Stimulated activated CD4-positive, alpha-beta T cell treated with anti-CD3 and anti-CD28 coated beads, TNF-alpha, amount 100 ng/mL, for 1 hour (primary cell): ENCODE measurements at places on chromosomes 3 and 15.

- no peak for DNase-seq
These were observed 100.6 kb downstream of the LPP start for GRCh38 chr3:188254520-188255070.

GRCh38 chr3:167851749-167852148 lies 116.2 kb downstream of the SERPINI1 start:
- DNase-seq, result no peak

GRCh38 chr15:96349034-96349856 lies 18.7 kb downstream of the NR2F2 start:
- DNase-seq, result no peak

DNA sequence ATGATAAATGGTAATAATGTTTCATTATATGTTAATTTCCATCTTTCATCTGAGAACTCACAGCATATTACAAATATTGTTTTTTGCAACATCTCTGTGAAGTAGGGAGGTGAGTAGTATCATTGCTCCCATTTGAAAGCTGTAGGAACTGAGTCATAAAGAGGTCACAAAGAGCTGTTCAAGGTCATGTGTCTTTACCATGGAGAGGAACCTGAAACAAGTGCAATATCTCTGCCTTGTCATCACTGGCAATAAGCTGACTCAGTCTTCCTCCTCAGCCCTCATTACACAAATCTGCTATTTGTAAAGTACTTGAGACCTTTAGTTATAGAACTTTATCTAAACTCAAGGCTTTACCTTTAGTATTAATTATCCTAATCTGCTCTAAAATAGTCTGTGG lies 4.4 kb upstream of the ATP13A4 start:
- no peak for DNase-seq

- no peak for DNase-seq
These were observed 21.9 kb downstream of the IL20RB start for GRCh38 chr3:136979684-136980083.

DNA sequence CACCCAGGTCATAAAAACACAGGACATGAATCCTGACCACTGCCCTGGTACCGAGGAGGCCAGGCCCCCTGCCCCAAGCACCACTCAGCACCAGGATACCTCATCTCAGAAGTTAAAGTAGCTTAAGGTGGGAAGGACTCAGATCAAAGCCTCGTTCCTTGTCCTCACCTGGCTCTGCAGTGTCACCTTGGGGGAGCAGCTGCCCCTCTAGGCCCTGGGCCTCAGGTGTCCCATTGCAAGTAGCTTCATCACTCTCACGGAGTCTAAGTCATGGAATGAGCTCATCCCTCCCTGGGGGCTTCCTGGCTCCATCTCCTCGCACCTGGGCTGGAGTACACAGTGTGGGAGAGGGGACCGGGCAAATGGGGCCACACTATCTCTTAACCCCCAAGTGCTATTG lies 148.0 kb downstream of the TPRA1 start:
- no peak for DNase-seq

DNA sequence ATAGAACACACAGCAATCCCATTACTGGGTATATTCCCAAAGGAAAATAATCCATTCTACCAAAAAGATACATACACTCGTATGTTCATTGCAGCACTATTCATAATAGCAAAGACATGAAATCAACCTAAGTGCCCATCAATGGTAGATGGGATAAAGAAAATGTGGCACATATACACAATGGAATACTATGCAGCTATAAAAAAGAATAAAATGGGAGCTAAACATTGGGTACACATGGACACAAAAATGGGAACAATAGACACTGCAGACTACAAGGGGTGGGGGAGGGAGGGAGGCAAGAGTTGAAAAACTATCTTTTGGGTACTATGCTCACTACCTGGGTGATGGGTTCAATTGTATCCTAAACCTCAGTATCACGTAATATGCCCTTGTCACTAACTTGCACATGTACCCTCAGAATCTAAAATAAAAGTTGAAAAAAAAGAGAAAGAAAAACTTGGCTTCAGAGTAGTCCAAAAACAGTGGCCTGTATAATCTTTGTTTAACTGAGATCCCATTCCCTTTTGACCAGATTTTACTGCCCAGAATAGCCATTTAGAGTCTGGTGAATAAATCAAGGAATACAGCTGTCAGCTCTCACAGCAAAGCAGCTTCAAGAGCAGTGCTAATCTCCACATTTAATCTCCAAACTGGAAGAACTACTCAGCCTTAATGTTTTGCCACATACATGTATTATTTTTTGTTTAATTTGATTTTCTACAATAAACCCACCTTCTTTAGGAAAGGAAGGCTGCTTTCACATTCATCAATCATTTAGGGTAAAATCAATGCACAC lies 54.5 kb upstream of the XRN1 start:
- no peak for DNase-seq

DNA sequence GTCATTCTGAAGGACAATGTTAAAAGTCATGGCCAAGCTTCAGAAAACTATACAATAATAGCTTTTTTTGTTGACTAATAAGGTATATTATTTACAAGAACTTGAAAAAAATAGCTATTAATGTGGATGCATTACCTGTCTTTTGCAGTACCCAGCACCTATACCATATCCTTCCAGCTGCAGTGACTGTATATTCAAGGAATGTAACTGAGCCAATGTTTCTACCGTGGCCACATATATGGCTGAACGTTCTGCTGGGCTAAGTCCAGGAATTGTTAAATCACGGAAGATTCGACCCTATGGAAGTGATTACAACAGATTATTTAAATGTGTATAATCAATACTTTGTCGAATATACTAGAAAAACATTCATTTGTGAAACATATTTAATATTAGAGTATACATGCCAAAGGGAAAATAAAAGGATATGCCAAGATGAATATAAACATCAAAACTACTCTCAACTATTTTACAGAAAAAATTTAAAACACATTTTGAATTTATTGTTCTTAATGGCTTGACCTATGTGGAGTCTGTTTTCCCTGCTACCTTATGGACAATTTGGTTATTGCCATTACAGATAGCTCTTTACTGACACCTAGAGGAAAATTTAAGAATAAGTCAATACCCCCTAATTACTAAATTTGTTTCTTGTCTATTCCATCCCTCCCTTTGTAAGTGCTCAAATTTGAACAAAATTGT lies 17.6 kb downstream of the ACAD11 start:
- DNase-seq, result no peak

DNA sequence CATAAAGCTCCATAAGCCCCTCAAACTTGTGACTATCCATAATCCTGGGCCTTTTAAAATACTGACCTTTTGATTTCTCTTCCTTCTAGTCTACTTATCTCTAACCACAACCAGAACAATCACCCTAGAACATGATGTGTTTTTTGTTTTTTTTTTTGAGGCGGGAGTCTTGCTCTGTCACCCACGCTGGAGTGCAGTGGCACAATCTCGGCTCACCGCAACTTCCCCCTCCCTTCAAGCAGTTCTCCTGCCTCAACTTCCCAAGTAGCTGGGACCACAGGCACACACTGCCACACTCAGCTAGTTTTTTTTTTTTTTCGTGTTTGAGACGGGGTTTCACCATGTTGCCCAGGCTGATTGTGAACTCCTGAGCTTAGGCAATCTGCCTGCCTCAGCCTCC lies 25.1 kb downstream of the VPS39 start:
- DNase-seq, result no peak

DNA sequence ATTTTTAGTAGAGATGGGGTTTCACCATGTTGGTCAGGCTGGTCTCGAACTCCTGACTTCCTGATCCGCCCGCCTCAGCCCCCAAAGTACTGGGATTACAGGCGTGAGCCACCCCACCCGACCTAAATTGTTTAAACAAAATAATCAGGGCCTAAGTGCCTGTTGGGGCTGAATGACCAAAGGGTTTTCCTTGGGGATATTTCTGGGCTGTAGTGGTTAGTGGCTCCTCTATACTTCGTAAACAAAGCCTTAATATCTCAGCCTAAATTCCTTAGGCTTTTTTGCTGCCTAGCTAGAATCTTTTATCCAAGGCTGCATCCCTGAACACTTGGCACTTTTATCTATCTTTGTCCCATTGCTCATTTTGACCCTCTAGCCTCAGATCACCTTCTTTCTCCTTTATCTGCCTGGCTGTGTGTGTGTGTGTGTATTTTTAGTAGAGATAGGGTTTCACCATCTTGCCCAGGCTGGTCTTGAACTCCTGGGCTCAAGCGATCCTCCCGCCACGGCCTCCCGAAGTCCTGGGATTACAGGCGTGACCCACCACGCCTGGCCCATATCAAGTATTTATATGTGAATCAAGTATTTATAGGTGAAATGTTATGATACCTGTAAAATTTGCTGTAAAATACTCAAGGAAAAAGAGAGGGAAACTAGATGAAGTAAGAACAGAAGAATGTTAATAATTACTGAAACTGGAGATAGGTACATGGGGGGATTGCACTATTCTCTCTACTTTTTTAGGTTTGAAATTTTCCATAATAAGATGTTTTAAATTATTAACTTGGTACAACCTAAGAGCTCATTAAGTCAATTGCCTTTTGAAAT lies 1.8 kb downstream of the NUSAP1 start:
- no peak for DNase-seq

- DNase-seq, result no peak
These were observed 96.8 kb downstream of the PLCH1 start for GRCh38 chr3:155648013-155648591.

DNA sequence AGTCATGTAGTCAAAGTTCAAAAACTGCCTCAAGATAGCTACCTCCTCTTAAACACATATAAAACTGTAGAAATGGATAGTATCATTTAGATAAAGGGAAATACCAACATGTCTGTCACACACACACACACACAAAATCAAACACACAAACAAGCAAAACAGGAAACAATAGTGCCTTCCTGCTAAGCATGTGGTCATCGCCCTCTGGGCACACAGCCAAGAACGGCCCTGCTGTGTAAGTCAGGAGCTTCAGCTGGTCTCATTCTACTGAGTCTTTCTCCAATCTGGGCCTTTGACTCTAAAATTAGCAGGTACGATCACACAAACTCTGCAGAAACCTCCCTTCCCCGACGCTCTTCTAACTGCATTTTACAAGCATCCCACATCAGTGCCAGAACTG lies 272.2 kb upstream of the CHRNA7 start:
- DNase-seq, result no peak

GRCh38 chr3:110995461-110996231 lies 76.0 kb upstream of the NECTIN3 start:
- no peak for DNase-seq

DNA sequence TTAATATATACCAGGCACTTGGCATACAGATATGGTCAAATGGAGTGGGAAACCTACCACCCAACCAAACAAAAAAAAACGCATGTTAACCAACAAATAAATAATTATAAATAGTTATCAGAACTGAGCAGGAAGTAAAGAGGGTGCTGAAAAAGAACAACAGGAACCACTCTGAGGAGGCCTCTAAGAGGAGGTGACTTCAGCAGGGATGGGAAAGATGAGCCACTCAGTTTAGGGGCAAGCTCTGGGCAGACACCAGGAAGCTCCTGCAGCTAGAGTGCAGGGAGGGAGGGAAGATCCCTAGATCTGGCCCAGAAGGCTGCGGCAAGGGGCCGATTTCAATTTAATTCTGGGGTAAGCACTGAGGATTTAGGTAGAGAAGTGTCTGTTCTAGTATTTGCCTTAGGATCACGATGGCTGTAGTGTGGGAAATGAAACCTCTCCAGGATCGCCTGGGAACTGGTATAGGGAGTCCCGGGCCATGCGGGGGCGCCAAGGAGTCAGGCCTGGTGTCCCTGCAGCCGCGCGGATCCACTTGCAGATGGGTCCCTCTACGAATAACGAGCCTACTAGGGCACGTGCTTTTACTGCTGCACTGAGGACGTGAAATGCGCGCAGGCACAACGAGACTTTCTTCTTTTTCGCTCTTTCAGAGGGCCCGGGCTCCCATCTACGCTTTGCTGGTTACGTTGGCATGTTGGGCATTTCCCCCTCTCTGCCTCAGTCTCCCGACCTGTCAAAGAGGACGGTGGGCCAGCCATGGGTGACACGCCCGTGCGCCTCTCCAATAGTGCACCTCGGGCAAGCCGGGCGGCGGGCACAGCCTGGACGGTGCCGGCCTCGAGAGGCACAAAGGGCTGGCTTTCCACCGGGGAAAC lies 1.5 kb upstream of the LIMD1 start:
- DNase-seq, result peak; percentile 29

- no peak for DNase-seq
These were observed 31.9 kb downstream of the SGO1 start for GRCh38 chr3:20154078-20154477.

GRCh38 chr3:11392014-11392859 lies 120.0 kb downstream of the ATG7 start:
- DNase-seq, result no peak

DNA sequence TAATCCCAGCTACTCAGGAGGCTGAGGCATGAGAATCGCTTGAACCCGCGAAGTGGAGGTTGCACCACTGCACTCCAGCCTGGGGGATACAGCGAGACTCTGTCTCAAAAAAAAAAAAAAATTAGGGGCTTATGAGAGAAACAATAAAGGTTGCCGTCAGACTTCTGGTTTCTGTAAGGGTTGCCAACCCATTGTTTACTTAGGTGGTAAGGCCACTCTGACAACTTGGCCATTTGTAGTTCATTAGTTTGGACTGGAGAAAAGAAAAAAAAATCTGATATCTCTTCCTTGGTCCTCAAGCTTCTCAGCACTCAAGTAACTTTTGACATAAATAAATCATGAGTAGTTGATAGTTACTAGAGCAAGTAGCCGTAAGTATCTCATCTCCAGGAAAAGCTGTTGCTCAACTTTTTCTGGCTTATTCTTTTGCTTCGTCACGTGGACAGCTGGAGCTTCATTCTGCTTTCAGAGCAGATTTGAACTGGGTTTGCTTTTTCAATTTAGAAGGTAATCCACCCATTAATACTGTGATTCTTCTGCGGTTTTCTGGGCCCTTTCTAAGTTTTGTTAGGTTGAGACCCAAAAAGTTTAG lies 9.4 kb downstream of the SNX1 start:
- no peak for DNase-seq

- DNase-seq, result peak; percentile 42
These were observed 25.0 kb downstream of the CRYGS start for GRCh38 chr3:186519021-186519658.

GRCh38 chr3:32844322-32844654 lies 26.5 kb downstream of the TRIM71 start:
- no peak for DNase-seq

DNA sequence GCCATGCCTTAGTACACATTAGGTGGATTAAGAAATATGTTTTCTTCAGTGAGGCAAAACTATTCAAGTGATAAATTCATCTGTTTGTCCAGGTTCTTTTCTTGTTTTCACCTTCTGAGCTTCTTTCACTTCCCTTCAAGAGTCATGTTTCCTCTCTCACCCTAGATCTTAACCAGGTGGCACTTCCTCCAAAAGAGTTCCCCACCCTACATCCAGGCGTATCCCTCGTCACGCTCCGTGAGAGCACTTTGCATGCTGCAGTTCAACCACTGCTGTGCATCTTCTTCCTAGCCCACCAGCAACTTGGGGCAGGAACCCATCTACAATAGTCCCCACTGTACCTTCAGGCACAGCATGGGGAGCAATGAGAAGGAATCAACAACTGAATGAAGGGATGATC lies 28.9 kb downstream of the OSBPL10 start:
- no peak for DNase-seq

DNA sequence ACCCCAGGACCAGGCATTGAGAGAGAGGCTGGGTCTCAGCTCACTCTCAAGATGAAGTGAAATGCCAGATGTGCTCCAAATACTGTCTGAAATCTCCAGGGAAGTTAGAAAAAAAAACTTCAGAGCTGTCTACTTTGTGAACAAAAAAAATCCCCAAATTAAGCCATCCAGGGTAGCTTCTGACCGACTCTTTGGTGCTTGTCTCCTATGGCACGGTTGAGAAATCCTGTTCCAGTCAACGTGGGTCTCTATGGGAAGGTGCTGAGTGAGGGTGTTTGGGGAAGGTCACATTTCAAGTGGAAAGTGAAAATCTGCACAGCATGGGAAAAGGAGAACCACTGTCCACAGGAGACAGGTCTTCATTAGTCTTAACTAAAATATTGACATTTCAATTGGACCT lies 322.5 kb upstream of the CFAP20DC start:
- DNase-seq, result no peak
